Stimulated activated CD4-positive, alpha-beta T cell treated with anti-CD3 and anti-CD28 coated beads, Interleukin-2, amount 100 ng/mL, for 48 hours (primary cell): ENCODE measurements at places on chromosomes 16 and 17.

GRCh38 chr16:87881324-87882200, 12.3 kb upstream of the SLC7A5 start:
- no peak for DNase-seq

DNA sequence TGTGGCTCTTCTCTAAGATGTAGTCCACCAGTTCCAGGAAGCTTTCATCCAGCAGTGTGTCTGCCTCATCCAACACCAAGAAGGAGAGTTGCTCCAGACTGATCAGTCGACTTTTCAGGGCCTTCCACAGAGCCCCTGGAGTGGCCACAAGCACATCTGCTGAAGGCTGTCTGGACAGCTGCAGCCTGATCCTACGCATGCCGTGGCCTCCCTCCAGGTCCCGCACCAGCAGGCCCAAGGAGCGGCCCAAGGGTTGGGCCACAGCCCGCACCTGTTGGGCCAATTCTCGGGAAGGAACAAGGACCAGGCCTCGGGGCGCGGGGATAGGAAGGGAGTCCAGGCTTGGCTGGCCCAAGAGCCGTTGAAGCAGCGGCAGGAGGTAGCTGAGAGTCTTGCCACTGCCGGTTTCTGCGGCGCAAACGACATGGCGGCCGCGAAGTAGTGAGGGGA, 729 bp downstream of the DDX28 start:
- no peak for DNase-seq

DNA sequence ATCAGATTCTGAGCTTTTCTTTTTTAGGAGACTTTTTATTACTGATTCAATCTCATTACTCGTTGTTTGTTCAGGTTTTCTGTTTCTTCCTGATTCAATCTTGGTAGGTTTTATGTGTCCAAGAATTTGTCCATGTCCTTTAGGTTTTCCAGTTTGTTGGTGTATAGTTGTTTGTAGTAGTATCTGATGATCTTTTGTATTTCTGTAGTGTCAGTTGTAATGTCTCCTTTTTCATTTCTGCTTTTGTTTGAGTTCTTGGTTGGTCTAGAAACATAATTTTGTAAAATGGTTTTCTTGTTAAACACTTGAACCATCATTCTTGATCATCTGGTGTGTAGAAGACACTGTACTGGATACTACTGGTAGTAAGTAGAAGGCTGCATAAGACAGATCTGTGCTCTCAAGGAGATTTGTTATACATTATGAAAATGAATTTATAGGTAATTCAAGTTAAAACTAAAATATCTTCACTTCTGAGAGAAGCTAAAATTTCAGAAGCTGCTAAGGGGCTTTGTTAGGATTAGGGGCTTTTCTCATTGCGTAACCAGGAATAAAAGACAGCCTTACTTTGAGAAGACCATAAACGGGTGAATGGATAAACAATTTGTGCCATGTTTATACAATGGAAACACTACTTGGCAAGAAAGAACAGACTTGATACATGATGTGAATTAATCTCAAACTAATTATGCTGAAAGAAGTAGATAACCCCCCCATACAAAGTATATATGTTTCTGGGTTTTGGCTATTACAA, 44.0 kb downstream of the NSRP1 start:
- no peak for DNase-seq

DNA sequence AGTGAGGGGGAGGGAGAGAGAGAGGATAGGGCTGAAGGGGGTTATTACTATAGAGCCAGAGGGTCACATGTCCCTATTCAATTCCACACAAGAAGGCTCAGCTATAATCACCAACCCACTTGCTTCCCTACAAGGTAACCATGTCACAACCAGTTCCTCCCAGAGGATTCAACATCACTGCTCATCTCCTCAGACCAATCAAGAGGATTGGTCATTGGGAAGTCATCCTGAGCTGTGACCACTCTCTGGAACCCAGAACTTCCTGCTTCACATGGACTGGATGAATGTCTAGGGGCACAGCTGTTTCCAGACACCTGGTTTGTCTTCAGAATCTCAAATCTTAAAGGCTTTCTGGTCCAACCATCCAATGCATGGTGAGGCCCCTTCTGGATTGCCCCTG, 154.9 kb upstream of the SDK2 start:
- no peak for DNase-seq

DNA sequence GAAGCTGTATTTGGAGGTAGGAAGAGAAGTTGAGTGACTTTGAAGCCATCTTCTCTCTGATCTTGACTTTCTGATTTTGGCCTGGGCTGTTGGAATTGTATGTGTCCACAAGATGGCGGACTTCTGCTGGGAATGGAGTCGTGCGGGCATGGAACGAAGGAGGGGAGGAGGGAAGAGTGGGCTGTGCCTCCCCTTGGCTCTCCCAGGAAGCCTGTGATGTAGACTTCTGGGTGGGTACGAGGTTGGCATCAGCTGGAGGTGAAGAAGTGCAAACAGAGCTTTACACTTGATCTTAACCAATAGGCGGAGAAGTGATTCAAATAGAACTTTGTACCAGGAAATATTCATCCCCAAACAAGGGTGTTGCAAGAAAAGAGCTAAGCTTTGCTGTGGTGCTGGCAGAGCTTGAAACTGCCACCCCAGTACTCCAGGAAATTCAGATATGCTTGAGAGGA, 7.4 kb upstream of the TMEM220 start:
- peak; percentile 15 for DNase-seq

GRCh38 chr16:68062910-68063393, 22.2 kb upstream of the NFATC3 start:
- DNase-seq, result no peak

DNA sequence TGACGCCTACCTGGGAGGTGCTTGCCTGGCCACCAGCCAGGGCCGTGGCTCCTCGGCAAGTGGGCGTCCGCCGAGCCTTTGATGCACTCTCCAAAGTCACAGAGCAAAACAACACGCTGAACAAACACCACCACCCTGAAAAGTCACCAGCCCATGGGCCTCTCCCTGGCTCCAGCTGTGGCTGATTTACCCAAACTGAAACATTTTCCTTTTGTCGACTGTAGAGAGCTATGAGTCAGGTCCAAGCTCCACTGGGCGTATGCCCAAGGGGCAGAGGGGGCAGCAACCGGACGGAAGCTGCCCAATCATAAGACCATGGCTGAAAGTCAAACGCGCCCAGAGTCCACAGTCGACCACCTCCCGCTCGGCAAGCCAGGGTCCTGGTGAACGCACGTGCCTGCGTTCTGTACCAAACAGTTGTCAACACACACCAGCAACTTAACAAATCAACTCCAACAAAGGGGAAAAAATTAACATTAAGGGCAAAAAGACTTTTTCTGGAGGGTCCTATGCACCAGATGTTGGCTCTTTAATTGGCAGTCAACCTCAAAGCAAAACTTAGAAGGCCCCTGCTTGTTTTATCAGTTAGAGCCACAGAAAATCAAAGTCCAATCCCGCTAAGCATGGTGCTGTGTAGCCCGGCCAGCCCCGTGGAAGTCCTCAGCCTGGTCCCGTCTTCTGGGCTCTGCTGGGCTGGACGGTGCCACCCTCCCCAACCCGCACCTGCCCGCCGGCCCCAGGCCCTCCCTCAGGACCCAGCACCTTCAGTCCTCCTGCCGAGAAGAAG, 47.3 kb downstream of the TBC1D16 start:
- DNase-seq, result no peak

GRCh38 chr17:15468126-15468525, 705 bp upstream of the CDRT4 start:
- DNase-seq, result no peak

- DNase-seq, result peak; percentile 44
These were observed 25.8 kb upstream of the TNFSF12 start for GRCh38 chr17:7523033-7523432.

DNA sequence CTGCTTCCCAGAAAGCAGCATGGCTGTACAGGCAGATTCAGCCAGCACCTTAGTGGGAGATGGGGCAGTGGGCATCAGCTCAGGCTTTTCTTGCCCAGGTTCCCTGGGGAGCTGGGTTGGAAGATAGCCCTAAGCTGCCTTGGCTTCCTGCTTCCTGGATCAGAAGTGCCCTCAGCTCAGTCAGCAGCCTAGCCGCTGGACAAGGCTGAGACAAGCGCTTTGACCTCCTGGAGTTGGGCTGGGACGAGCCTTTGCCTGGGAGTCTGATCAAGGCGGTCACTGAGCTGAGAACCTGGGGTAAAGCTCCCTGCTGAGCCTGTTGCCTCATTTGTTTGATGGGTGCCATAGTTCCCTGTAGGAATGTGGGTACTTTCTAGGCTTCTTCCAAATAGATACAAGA, 190.0 kb downstream of the RAB11FIP4 start:
- no peak for DNase-seq

GRCh38 chr16:79542237-79542774, 58.2 kb downstream of the MAF start:
- DNase-seq, result no peak

DNA sequence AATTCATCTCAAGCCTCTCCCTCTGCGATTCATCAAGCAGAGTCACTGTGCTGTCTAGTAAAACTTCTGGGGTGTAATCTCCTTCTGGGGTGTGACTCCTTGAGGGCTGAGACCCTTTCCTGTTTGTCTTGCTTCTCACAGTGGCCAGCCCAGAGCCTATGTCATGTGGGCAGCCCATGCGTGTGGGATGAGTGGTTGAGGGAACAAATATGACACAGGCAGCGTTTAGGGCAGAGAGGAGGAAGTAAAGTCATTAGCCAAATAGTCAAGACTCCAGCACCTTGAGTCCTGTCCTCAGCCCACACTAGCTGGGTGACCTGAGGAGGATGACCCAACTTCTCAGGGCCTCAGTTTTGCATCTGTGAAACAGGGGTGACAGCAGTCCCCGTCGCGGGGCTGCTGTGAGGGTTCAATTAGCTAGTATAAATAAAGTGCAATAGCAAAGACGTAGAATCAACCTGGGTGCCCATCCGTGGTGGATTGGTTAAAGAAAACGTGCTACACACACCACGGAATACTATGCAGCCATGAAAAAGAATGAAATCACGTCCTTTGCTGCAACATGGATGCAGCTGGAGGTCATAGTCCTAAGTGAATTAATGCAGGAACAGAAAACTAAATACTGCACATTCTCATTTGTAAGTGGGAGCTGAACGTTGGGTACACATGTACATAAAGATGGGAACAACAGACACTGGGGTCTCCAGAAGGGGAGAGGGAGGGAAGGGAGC, 4.5 kb upstream of the ITGAX start:
- DNase-seq, result no peak

- no peak for DNase-seq
These were observed 90.8 kb downstream of the STX8 start for GRCh38 chr17:9484789-9485188.

- no peak for DNase-seq
These were observed 14.1 kb upstream of the NGFR start for GRCh38 chr17:49480836-49481615.

DNA sequence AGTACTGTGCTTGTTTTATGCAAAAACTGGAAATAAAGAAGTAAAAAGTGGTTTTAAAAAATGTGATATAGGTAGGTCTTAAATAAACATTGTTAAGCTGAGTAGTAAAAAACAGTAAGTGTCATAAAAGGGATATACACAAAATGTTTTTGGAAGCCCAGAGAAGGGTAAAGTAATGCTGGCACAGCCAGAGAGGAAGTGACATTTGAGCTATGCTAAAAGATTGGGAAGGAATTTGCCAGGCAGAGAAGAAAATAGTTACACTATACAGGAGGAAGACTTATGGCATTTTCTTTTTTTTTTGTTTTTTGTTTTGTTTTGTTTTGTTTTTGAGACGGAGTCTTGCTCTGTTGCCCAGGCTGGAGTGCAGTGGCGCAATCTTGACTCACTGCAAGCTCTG, 40.8 kb upstream of the TAOK1 start:
- DNase-seq, result no peak

DNA sequence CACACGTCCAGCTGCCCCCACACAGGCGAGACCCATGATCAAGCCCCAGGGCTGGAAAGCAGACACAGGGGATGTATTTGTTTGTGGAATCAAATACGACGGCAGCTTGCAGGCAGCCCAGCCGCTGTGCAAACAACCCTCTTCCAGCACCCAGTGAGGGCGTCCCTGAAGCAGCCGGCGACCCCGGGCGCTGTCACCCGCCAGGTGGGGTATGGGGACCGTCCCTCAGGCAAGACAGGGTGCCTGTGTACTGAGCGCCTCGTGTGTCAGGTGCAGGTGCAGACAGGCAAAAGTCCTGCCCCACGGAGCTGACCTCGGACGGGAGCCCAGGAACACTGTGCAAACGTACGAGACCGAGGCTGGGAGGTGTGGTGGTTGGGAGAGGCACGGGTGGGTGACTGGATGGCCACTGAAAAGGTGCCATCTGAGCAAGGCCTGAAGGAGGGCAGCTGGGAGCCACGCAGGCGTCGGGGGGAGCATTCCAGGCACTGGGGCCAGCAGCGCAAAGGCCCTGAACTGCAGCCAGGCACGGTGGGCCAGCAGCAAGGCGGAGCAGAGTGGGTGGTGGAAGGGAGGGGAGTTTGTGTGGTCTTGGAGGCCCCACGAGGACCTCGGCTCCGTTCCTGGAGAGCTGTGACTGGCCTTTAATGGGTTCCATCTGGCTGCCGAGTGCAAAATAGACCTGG, 48.5 kb downstream of the CBFA2T3 start:
- DNase-seq, result no peak

GRCh38 chr16:125011-125410, 13.5 kb downstream of the NPRL3 start:
- DNase-seq, result no peak

- no peak for DNase-seq
These were observed 7.3 kb downstream of the ARSG start for GRCh38 chr17:68298601-68299000.

DNA sequence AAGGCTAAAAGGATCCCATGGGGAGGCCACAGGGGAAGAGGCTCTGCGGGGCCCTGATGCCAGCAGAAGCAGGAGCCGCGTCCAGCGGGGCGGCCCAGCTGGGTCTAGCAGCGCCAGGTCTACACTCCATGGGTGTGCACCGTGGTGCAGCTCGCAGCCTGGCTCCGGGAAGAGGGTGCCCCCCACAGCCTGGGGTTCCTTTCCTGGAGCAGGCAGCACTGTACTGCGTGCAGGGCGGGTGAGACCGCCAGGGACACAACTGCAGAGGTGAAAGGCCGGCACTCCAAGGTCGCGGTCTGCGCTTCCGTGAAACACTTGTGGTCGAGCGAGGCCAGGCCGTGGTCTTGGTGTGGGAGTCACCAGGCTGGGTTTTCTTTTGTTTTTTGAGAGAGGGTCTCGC, 6.5 kb upstream of the CCDC154 start:
- DNase-seq, result no peak

DNA sequence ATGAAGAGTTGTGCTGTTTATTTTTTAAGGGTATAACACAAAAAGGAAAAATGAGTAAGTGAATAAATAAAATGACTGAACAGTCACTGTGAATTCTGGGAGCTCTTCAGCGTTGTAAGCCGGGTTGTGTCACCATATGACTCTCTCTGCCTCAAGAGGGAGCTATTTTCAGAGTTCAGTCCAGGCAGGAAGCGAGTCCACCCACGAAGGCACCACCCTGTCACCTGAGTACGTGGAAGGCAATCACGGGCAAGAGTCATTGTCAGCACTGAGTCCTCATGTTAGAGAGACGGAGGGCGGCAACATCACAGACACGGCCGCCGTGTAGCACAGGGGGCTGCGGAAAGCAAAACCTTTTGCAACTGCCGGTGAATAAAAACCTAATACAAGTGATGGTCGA, 227.6 kb downstream of the UTP18 start:
- no peak for DNase-seq
